Hair follicular keratinocyte (primary cell): ENCODE measurements at places on chromosomes 3 and 15. TPM values are rescaled to one million over a fixed set of nuclear protein-coding genes. Genes with fewer than 3 reads are reported as not detected.

Gene CELSR3
- total RNA-seq: 1.0 and 1.1 TPM in 2 replicates

Gene SNX22
- not detected in 2 replicates for total RNA-seq

Gene UNC13C
- total RNA-seq: under 0.01 TPM in 1 of 2 replicates, not detected in the other

Gene FAM81A
- total RNA-seq: 0.04 TPM in 1 of 2 replicates, not detected in the other

Gene KCNMB3
- total RNA-seq: 0.11 and 0.16 TPM in 2 replicates

Gene TRPC1
- 1.8 and 10.0 TPM in 2 replicates for total RNA-seq
